ENCODE measurements at places on chromosomes 12 and 14.
A peak's percentile ranks its signal among the peaks of the same experiment; 100 is the strongest.

DNA sequence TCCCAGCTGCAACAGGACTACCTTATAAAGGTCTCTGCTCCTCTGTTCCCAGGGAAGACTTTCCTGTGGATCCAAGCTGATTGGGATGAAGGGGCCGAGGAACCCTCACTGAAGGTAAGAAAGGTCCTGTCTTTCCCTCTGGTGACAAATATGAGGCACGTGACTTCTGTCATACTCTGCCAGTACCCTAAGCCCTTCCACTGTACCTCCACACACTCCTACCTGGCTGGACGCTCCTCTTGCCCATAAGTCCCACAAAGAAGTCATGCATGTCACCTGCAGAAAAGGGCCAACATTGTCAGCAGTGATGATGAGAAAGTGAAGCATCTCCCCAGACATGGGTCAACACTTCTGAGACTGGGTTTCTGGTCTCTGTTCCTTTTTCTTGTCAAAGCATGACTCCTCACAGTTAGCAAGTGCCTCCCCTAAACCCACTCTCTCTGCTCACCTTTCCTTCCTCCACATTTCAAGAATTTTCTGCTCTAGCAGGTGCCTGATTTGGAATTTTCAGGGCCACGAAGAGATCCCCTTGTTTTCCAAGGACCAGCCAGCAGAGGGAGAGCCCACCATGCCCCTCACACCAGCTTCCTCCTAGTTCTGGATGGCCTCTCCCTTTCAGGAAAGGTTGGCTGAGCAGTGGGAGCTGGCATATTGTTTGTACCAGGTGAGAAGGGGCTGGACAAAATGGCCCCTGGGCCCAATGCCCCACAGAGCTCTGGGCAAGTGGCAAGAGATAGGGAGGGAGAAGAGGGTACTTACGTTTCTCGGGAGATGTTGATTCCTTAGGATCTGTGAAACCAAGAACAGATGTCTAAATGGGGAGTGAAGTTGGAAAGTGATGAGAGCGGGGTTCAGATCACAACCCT is 3.5 kb downstream of the TAC3 start:
- no peak for DNase-seq

DNA sequence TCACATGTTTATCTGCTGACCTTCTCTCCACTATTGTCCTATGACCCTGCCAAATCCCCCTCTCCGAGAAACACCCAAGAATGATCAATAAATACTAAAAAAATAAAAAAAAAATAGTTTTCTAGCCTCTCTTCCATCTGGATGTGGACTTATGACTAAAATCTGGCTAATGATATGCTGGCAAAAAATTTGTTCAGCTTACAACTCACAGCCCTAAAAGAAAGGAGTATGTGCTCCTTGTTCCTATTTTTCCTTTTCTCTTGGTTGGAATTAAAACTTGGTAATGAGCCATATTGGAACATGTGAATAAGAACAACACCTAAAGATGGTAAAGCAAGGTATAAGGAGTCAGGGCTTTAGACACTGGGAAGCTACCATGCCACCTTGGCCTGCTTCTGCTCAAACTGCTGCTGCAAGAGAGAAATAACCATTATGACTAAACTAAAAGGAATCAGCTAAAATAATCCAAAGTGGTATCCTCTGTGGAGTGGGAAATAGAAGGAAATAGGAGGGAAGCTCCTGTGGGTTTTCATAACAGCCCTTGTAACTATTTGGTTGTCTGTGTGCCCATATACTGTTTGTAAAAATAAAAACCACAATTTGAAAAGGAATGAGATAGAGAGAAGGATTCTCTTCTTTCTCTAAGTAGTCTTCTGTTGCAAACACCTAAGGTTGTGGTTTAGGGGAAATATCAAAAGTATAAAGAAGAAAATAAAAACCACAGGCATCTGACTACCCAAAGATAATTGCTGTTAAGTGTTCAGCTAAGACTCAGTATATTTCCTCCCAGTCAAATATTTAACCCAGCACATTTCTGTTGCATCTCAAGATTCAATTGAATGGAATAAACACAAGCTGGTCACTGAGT is 53.8 kb downstream of the SDR9C7 start:
- DNase-seq, result no peak

DNA sequence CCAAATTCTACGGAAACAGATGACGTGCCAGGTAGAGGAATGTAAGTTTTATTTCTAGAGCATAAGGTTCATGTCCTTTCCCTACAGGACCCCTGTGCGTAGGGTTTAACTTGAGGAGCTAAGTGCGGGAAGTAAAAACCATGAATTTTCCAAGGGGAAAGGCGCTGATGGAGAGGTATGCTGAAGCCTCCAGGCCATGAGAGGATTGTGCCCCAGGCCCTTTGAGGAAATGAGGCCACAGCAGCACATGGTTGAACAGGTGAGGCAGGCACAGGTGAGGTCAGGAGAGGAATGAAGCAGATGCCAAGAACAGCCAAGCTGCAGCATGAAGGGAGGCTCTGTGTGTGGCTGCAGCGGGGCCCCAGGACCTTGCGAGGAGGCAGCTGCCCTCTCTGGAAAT is 14.7 kb downstream of the ESRRB start:
- DNase-seq, result no peak

DNA sequence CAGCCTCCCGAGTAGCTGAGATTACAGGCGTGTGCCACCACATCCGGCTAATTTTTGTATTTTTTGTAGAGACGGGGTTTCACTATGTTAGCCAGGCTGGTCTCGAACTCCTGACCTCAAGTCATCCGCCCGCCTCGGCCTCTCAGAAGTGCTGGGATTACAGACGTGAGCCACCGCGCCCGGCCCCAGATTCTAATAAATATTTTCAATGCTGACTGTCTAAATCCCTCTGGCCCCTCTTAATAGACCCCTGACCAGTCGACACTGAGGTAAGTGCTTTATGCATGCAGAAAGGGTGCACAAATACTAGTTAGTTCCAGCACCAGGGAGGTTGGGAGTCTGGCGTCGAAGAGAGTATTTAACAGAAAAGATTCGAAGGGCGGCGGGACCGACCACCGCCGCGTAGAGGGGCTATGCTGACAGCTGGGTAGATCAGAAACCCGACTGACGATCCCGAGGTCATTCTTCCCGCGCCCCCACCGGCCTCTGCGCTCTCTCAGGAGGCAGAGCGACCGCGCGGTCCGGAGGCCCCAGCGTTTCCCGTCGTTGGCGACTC is 1.1 kb upstream of the SPATS2 start:
- no peak for DNase-seq

- DNase-seq, result no peak
Observed at GRCh38 chr14:24911324-24912109, 138.4 kb downstream of the STXBP6 start.

DNA sequence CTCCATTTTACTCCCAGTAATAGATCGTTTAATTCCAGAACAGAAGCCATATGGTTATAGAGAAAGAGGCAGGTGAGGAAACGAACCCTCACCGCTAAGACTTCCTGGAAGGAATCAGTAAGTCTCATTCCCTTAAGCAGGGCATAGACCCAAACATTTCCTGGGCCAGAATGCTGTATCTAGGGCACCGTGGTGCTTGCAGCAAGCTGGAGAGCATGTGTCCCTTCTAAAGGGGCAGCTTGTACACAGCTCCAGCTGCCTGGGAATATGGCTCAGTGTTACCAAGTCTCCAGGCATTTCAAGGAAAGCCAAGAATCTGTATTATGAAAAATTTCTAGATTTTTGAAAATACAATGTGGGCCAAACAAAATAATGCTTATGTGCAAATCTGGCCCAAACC is 73.4 kb downstream of the PPM1H start:
- no peak for DNase-seq

DNA sequence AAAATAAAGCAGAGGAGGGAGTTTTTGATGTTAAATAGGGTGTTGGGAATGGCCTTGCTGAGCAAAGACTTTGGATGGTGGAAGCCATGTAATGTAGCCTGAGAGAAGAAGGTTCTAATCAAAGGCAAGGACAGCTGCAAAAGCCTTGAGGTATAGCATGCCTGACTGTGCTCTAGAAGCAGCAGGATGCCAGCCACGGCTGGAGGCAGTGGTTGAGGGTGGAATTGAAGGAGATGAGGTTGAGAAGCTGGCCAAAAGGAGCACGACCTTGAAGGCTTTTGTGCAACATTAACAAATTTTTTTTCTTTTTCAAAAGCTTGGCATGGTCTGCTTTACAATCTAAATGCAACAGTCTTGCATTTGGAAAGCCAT is 42.3 kb upstream of the CSRP2 start:
- DNase-seq, result no peak

- DNase-seq, result peak; percentile 60
Observed at GRCh38 chr12:57089271-57090245, 644 bp downstream of the NAB2 start.

Measured in activated T-cell treated with anti-CD3 and anti-CD28 coated beads, Interleukin-2, amount 50 U/mL, for 1 hour (primary cell).